ENCODE measurements at places on chromosomes 4 and X.

- no peak for DNase-seq
These were observed at the start of gene VGLL1 for GRCh38 chrX:136531951-136532350. VGLL1 (plus strand) TSS chrX:136532215; CDS start chrX:136536021, 3,806 bp downstream.

DNA sequence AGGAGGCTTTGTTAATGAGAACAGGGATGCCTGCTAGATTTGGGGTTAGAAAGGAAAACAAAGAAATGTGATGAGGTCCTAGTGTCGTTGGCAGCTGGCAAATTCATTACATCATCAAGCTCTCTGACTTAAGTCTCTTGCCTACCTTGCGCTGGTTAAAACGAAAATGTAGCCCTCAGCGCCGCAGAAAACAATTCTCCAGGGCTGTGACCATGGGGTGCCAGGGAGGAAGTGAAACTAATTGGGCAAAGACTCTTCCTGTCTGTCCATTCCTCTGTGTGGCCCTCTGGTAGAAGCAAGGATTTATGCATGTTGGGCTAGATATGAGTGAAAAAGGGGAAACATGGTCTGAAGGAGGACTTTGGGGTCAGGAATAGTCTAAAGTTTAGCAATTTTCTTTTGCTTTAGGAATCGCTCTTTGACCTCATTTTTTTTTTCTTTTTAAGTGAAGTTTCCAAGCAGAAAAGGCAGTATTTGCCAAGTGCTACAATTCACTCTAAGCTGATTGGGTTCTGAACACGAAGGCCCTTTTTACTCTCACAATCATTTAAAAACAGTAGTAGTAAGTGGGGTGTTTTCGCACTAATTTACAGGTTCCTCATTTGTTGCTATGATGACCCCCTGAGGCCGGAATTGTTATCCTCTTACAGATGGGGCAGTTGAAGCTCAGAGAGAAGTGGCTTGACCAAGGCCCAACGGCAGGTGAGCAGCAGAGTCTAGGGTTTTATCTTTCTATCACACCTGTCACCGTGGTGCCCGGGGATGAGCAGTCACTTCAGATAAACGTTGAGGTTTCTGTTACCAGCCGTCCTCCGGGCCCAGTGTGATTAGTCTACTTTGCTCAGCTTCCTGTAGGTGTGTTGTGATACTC lies 27.3 kb upstream of the CHRNA9 start:
- DNase-seq, result no peak

- no peak for DNase-seq
These were observed 129.6 kb downstream of the DHRSX start for GRCh38 chrX:2371026-2371711.

- no peak for DNase-seq
These were observed 346.2 kb downstream of the MAPK10 start for GRCh38 chr4:86013621-86014020.

GRCh38 chr4:103018391-103019307 lies 856 bp downstream of the SLC9B1 start:
- DNase-seq, result no peak

DNA sequence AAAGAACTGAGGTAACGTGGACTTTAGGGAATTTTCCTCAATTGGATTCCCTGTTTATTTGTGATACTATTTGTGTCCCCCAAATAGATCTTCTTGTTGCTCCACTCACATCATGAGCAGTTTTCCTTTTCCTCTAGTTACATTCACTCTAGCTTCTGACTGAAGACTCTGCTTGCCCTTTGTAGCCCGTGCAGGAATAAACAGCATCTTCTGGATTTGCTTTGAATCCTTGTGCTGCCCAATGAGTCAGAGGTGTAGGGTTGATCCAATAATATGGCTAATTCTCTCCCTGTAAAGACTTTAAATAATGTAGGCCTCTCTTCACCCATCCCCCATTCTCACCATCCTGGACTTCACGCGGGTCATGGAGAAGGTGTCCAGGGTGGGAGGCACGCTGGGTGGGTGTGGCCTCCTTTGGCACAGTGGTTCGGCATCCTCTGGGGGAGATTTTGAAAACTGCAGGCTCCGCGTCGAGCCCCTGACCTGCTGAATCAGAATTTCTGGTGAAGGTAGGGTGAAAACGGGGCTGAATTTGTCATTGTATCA lies 9.0 kb downstream of the HAND2 start:
- no peak for DNase-seq

DNA sequence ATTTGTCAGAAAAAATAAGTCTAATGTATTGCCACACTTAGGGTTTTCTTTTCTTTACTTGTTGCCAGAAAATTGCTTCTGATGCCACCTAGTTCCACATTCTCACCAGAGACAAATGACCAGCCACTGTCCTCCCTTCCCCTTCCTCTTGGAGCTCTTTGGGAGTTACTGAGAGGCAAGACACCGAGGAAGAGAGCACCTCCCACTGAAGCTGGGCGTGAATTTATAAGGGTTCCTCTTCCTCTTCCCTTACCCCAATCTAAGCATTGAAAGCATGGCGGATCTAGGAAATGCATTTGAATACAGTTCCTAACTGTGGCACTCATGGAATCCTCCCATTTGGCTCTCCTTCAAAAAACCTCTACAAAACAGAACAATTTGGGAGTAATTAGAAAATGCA lies 30.0 kb downstream of the ANXA3 start:
- no peak for DNase-seq

- no peak for DNase-seq
These were observed 57.6 kb downstream of the PRDM5 start for GRCh38 chr4:120864969-120865368.

- no peak for DNase-seq
These were observed 5.7 kb downstream of the WFS1 start for GRCh38 chr4:6275351-6275750.

GRCh38 chrX:123153846-123154335 lies 30.2 kb upstream of the GRIA3 start:
- no peak for DNase-seq

DNA sequence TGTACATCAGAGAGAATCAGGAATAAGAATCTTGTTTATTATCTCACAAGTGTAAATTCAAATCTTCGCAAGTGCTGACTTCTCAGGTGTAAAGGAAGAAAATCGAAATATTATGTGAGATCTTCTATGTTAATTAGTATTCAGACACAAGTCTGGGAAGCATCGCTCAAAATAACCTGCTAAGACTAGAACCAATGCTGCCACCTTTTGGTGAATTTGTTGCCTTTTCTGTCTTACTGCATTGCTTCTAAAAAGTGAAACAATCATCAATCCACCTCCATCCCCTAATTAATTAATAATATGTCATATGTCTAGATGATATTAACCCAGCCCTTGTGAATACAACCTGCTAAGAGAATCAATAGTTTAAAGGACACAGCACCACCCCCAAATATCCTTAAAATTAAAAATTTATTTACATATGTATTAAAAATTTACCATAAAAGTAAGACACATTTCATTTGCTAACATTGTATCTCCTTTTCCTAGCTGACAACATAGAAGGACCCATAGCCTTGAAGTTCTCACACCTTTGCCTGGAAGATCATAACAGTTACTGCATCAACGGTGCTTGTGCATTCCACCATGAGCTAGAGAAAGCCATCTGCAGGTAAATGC lies 3.5 kb downstream of the EPGN start:
- DNase-seq, result peak; percentile 42

DNA sequence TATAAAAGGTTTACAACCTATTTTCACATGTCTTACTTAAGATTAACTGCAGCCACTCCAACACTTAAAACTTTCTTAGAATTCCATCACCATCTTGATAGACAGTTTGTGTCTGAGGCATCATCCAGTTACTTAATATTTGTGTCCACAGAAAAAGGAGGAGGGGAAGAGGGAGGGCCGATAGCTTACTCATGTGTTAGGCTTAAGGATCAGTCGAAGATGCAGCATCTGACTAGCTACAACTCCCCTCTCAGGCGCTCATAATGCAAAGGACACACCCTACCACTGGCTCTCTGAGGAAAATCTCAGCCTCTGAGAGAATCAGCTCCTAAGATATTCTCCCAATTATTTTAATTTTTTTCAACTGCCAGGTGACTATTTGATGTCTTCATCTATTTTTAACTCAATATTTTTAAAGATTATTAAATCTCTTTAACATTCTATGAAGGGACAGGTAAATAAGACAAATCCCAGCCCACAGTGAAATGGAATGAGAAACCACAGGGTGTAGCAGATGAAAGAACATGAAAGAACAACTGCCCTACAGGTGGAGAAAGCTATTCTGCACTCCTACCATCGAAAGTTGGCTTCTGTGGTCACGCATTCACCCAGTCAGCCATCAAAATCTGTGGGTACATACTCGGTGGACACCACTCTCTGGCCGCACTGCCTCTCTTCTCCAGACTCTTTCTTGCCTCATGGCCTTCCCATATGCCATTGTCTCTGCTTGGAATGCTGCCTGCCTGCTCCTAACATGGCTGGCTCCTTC lies 48.0 kb downstream of the ARAP2 start:
- DNase-seq, result no peak

DNA sequence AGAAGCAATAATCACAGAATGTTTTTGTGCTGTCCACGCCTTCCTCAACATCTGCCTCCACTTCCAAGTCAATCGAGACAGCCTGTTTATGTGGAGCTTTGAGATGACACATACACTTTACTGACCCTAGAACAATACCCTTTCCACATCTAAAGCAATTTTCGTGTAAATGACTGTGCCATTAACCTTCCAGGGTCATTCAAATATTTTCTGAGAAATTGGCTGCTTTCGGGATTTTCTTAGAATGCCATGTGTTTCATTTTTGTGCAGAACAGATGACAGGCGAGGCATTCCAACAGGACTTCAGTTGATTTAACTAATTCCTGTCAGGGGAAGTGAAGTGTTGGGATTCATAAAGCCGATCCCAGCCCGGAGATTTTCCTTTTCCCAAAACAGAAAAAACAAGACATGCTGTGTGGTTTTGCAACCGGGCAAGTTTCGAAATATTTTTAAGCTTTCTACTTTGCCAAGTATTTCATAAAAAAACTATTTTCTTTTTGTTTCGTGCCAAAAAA lies 73.9 kb downstream of the SORBS2 start:
- no peak for DNase-seq

DNA sequence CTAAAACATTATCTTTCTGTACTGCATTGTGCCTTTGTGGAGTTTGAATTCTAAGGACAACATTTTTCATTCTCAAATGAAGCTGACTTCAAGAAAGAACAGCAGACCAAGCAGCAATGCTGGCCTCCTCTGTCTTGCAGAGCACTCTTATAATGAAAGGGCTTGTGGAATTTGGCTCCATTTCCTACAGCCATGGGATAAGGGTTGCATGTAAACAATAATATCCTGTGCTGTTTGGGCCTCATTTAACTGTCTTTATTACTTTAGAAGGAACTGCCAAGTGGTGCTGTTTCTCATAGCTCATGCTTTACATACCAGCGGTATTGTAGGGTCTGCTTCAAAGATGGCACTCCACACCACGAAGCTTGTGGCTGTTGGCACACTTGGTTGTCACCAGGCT lies 111.4 kb upstream of the EOLA2 start:
- no peak for DNase-seq
